ENCODE measurements at places on chromosomes 7 and 10. TPM values are rescaled to one million over a fixed set of nuclear protein-coding genes. Genes with fewer than 3 reads are reported as not detected.
A peak's percentile ranks its signal among the peaks of the same experiment; 100 is the strongest.

DNA sequence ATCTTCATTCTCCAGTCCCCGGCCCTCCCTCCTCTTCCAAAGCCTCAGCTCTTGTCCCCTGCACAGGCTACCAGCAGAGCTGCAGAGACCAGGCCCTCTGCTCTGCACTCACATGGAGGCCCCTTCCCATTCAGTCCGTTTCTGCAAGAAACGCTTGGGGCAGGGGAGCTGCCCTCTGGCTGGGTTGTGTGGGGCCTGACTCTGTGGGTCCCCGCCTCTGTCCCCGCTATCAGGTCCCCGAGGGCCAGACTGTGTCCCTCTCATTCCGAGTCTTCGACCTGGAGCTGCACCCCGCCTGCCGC, 1.5 kb downstream of the PCOLCE start:
- H3K36me3 ChIP-seq = no peaks in the 10 kb centered on the region
- peak overlapping the region; percentile 88 for H3K27ac ChIP-seq
- no peaks in the 10 kb centered on the region for H3K27me3 ChIP-seq
- H3K4me1 ChIP-seq = no peaks in the 10 kb centered on the region
- H3K4me3 ChIP-seq = peak overlapping the region; percentile 91
- DNase-seq = no peak

DNA sequence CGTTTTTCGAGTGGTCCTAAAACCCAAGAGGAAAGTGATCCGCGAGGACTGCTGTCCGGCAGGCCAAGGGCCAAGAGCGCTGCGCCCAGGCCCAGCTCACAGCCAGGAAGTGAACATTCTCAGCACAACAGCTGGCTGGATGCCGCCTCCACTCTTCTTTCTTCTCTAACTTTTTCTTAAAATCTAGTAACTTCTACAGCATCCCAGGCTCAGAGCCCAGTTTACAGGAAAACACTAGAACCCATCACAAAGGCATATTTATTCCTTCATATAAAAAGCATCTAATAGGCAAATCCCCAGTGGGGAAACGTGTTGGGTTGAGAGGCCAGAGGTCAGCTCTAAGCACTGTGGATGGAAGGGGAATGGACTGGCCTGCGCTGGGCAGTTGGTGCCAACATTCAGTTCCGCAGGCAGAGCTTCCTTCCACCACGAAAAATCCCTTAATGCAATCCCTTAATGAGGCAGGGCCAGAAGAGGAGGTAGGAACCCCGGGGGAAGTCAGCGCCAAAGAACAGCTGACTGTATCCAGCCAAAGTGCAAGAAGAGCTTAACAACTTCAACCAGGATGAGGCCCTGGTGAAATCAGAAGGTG, 74.8 kb downstream of the ZRANB1 start:
- peaks cover 90% of the 10 kb centered on the region for H3K4me1 ChIP-seq
- H3K4me3 ChIP-seq = no peak overlapping the region
- peak; percentile 89 for DNase-seq
- H3K27me3 ChIP-seq = no peaks in the 10 kb centered on the region

DNA sequence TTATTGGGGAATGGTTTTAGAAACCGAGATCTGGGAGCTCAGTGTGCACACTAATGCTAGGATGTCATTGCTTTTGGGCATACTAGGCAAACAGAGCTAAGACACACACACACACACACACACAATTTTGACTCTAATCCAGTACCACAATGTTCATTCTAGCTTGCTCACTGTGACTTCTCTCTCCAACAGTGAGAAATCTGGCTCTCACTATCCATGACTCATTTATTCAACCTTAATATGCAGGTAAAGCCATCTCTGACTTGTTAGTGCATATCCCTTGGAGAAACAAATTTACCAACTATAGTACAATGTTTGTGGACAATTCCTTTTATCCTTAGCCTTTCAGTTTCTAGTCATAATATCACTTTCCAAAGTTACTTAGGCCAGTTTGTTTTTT, 5.9 kb upstream of the BMS1 start:
- H3K27ac ChIP-seq = no peak overlapping the region
- H3K4me1 ChIP-seq = no peaks in the 10 kb centered on the region
- no peaks in the 10 kb centered on the region for H3K27me3 ChIP-seq
- no peak overlapping the region for H3K4me3 ChIP-seq
- DNase-seq = no peak

DNA sequence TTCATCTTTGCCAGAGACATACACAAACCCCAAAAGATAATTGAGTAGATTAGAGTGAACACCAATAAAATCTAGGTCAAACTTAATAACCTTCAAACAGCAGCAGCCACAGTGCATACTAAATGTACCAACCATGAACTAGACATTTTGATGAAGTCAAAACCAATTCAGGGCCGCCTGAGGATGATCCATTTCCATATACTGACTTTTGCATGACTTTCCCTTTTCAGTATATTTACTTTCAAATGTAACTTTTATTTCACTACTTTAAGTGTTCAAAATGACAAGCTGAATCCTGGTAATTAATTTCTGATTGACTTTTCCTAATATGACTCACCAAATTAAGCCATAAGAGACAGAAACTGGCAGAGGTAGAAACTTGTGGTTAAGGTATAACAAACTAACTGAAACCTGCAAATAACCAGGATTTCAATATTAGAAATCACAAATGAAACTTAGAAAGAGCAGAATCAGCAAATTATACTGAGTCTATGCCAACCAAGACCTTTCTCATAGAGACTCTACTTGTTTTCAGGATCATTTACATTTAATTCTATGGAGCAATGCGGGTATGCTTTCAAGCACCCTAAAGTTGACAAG, 171.9 kb upstream of the LRRN3 start:
- DNase-seq = no peak
- H3K4me3 ChIP-seq = no peak overlapping the region
- no peak overlapping the region for H3K27ac ChIP-seq
- H3K4me1 ChIP-seq = peaks cover 3% of the 10 kb centered on the region

- no peaks in the 10 kb centered on the region for H3K4me1 ChIP-seq
- no peak for DNase-seq
Measured at GRCh38 chr7:74121401-74122249, 38.0 kb downstream of the LIMK1 start.

GRCh38 chr10:78319371-78319770, 285.7 kb downstream of the RPS24 start:
- H3K4me3 ChIP-seq = no peak overlapping the region
- H3K4me1 ChIP-seq = peaks cover 6% of the 10 kb centered on the region
- no peak for DNase-seq
- no peaks in the 10 kb centered on the region for H3K36me3 ChIP-seq
- no peaks in the 10 kb centered on the region for H3K27me3 ChIP-seq

- no peaks in the 10 kb centered on the region for H3K27me3 ChIP-seq
- no peak overlapping the region for H3K4me3 ChIP-seq
- H3K27ac ChIP-seq = no peak overlapping the region
Measured at GRCh38 chr10:14723052-14723689, 51.5 kb downstream of the FAM107B start.

DNA sequence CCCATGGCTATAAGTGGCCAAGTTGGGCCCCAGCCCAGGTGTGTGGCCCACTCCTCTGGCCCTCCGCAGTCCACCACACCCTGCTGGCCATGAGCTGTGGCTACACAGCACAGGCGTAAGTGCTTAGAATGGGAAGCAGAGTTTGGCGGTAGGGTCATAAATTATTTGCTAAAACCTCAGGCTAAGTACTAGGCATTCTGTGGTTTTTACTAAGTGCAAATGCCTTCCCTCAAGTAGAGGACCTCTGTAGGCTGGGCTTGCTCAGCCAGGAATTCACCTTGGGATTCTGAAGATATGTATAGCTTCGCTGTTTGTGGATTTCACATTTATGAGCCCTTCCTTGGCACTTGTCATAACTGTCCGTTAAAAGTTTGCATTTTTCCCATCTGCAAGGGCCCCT, 44.8 kb upstream of the LOXL4 start:
- no peak for DNase-seq
- H3K4me1 ChIP-seq = no peaks in the 10 kb centered on the region
- H3K36me3 ChIP-seq = no peaks in the 10 kb centered on the region
- H3K27ac ChIP-seq = no peak overlapping the region
- H3K4me3 ChIP-seq = no peak overlapping the region
- no peaks in the 10 kb centered on the region for H3K27me3 ChIP-seq

Gene DOCK1
- total RNA-seq = 25.8 TPM

GRCh38 chr7:107201795-107202450, 33.1 kb downstream of the HBP1 start:
- DNase-seq = no peak

- no peaks in the 10 kb centered on the region for H3K36me3 ChIP-seq
- no peaks in the 10 kb centered on the region for H3K27me3 ChIP-seq
- no peak overlapping the region for H3K4me3 ChIP-seq
- peaks cover 8% of the 10 kb centered on the region for H3K4me1 ChIP-seq
- no peak for DNase-seq
Measured at GRCh38 chr10:124653811-124654651, 90.1 kb downstream of the FAM53B start.

Gene COL26A1
- not detected for total RNA-seq

Gene LIPN
- not detected for total RNA-seq

DNA sequence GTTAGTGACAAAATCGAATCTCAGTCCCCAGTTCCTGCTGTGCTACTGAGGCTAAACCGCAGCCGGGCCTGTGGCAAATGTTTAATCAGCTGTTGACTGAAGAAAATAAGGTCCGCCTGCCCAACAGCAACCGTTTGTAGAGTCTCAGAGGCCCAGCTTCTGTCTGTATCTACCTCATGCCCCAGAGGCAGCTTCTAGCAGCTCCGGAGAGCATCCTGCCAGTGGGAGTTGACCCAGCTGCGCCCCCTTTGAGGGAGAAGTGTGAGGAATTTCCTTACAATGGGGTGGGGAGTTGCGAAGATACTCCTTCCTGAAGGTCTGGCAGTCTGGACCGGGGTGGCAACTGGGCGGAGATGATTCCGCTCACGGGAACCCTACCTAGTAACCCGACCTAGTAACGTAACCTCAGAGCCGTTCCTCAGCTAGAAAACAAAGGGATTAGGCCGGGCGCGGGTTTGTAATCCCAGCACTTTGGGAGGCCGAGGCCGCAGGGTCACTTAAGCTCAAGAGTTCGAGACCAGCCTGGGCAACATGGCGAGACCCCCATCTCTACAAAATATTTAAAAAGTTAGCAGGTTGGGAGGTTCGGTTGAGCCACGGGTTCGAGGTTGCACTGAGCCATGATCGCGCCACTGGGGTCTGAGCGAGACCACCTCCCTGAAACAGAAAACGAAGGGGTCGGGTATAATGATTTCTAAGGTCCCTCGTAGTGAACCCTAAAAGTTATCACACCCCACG, 846 bp upstream of the ZNF775 start:
- peak overlapping the region; percentile 63 for H3K27ac ChIP-seq
- no peaks in the 10 kb centered on the region for H3K4me1 ChIP-seq
- no peak for DNase-seq

Gene GIMAP1
- total RNA-seq = 21.2 TPM

DNA sequence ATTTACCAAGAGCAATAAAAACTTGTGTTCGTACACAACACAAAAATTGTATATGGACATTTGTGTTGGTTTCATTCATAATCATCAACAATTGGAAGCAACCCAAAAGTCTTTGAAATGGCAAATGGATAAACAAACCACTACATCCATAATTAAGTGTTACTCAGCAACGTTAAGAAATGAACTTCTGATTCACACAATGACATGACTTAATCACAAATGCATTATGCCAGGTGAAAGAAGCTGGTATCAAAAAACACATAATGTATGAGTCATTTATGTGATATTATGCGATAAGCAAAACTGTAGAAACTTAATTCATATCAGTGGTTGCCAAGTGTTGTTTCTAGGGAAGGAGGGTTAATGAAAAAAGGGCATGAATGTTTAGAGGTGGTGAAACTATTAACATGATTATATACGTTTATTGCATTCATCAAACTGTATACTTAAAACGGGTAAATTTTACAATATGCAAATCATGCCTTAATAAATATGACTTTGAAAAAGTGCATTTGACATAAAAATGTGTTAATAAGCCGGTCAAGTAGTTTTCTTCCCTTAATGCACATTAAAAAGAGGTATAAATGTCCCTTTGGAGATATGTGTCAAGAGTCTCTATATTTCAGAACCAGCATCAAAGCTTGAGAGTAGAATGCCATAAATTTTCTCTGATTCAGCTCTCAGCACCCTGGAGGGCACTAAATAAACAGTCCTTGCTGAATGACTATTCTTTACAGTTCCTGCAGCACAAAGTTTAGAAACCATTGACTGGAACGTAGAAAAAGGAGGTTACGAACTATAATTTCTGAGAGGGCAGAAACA, 84.8 kb upstream of the GRM3 start:
- H3K36me3 ChIP-seq = no peaks in the 10 kb centered on the region
- DNase-seq = no peak
- H3K27ac ChIP-seq = no peak overlapping the region
- no peaks in the 10 kb centered on the region for H3K4me1 ChIP-seq
- H3K27me3 ChIP-seq = no peaks in the 10 kb centered on the region

DNA sequence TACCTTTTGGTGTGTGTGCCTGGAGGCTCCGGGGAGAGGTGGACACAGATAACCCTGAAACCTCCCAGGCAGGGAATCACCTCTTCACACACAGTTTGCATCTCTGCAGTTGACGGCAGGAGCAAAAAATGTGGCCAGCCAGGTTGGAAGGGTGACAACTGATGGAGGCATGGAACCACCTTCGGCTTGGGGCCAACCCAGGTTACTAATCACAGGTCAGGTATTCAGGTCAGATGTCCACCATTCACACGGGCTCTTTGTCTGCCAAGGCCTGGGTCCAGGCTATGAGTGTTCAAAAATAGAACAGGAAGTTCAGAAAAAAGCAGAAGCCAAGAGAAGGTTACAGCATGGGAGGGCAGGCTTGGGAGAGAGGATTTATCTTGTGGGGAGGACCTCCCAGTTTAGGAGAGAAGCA, 137.2 kb upstream of the EFCAB10 start:
- H3K36me3 ChIP-seq = no peaks in the 10 kb centered on the region
- DNase-seq = no peak
- no peak overlapping the region for H3K27ac ChIP-seq

- peak overlapping the region; percentile 67 for H3K27ac ChIP-seq
- peak overlapping the region; percentile 60 for H3K4me3 ChIP-seq
- peaks cover 10% of the 10 kb centered on the region for H3K4me1 ChIP-seq
- no peaks in the 10 kb centered on the region for H3K27me3 ChIP-seq
- no peaks in the 10 kb centered on the region for H3K36me3 ChIP-seq
Measured at GRCh38 chr10:4034907-4035598, 250.0 kb upstream of the KLF6 start.

Gene CCDC172
- total RNA-seq = not detected

- no peak overlapping the region for H3K27ac ChIP-seq
- no peaks in the 10 kb centered on the region for H3K27me3 ChIP-seq
- no peak for DNase-seq
- H3K4me1 ChIP-seq = peaks cover 1% of the 10 kb centered on the region
Measured at GRCh38 chr10:122276611-122277208, 5.6 kb downstream of the BTBD16 start.

GRCh38 chr10:6074489-6075301, 12.5 kb upstream of the IL2RA start:
- no peak overlapping the region for H3K4me3 ChIP-seq
- H3K36me3 ChIP-seq = no peaks in the 10 kb centered on the region
- DNase-seq = no peak
- no peaks in the 10 kb centered on the region for H3K4me1 ChIP-seq

- H3K27me3 ChIP-seq = no peaks in the 10 kb centered on the region
- H3K4me3 ChIP-seq = no peak overlapping the region
- peaks cover 56% of the 10 kb centered on the region for H3K36me3 ChIP-seq
- DNase-seq = no peak
- no peak overlapping the region for H3K27ac ChIP-seq
- no peaks in the 10 kb centered on the region for H3K4me1 ChIP-seq
Measured at GRCh38 chr7:148770004-148770403, 71.3 kb downstream of the CUL1 start.

- no peak overlapping the region for H3K27ac ChIP-seq
- H3K36me3 ChIP-seq = no peaks in the 10 kb centered on the region
- no peaks in the 10 kb centered on the region for H3K4me1 ChIP-seq
- no peaks in the 10 kb centered on the region for H3K27me3 ChIP-seq
- no peak overlapping the region for H3K4me3 ChIP-seq
- no peak for DNase-seq
Measured at GRCh38 chr7:32119790-32120196, 49.6 kb upstream of the PDE1C start.

Data from ascending aorta (tissue), 2 donors.